ENCODE measurements at places on chromosomes 6 and 20. TPM values are rescaled to one million over a fixed set of nuclear protein-coding genes. Genes with fewer than 3 reads are reported as not detected.

DNA sequence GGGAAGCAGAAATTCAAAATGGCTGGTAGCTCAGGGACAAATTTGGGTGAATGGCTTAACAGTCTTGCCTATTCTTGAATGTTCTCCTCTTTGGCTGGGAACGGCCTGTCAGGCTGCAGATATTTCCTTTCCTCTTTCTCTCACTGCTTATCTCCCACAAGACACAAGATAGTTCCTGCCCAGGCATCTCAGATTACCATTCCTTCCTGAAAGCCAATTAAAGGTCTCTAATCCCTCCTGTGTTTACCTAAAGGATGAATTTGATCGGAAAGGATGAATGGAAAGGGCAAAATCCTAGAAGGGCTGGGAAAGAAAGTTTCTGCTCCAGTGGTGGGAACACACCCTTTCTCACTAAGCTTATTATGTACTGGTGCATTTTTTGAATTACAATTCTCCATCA, 95.9 kb upstream of the JAG1 start:
- DNase-seq, result no peak
- no peaks in the 10 kb centered on the region for H3K4me1 ChIP-seq
- no peak overlapping the region for H3K27ac ChIP-seq
- H3K27me3 ChIP-seq, result no peaks in the 10 kb centered on the region
- no peak overlapping the region for H3K4me3 ChIP-seq
- no peaks in the 10 kb centered on the region for H3K36me3 ChIP-seq

- no peaks in the 10 kb centered on the region for H3K36me3 ChIP-seq
- no peak overlapping the region for H3K27ac ChIP-seq
- no peak overlapping the region for H3K4me3 ChIP-seq
- DNase-seq, result no peak
These were observed 140.4 kb downstream of the HDGFL1 start for GRCh38 chr6:22709803-22710202.

- no peak for DNase-seq
- no peaks in the 10 kb centered on the region for H3K27me3 ChIP-seq
- no peak overlapping the region for H3K4me3 ChIP-seq
- no peaks in the 10 kb centered on the region for H3K36me3 ChIP-seq
- no peaks in the 10 kb centered on the region for H3K4me1 ChIP-seq
These were observed 77.5 kb downstream of the C6orf118 start for GRCh38 chr6:165231581-165232561.

- no peak for DNase-seq
- no peak overlapping the region for H3K27ac ChIP-seq
- H3K4me1 ChIP-seq, result peaks cover 12% of the 10 kb centered on the region
- H3K4me3 ChIP-seq, result no peak overlapping the region
These were observed 25.6 kb downstream of the POFUT1 start for GRCh38 chr20:32233286-32233685.

DNA sequence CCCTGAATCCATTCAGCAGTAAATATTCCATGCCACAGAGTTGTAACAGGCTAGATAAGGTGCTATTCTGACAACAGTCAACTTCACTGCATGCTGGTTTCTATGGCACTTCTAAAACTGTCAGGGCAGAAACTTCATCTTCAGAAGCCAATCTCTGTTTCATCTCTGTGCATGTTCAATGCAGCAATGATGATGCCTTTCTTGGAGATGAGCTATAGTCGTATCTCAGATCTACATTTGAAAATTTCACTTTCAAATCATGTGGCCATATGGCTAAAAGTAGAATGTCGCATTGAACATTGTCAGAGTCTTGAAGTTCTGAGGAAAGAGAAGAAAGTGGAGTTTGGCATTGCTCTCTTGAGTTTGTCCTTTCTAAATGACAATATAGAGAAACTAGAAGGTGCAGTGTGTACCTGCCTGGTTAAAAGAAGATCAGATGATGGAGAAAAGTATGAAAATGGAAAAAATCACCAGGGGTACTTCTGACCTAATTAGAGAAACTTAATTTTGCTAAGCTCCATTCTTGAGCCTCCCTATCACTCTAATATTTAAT, 49.0 kb upstream of the VSTM2L start:
- H3K4me3 ChIP-seq, result no peak overlapping the region
- H3K4me1 ChIP-seq, result no peaks in the 10 kb centered on the region
- no peaks in the 10 kb centered on the region for H3K27me3 ChIP-seq
- DNase-seq, result no peak

- H3K27me3 ChIP-seq, result peaks cover 5% of the 10 kb centered on the region
- H3K4me3 ChIP-seq, result no peak overlapping the region
- H3K4me1 ChIP-seq, result no peaks in the 10 kb centered on the region
- no peak overlapping the region for H3K27ac ChIP-seq
- H3K36me3 ChIP-seq, result no peaks in the 10 kb centered on the region
These were observed 13.1 kb downstream of the TNXB start for GRCh38 chr6:32096087-32096393.

GRCh38 chr6:73691512-73691911, 4.5 kb upstream of the CD109 start:
- DNase-seq, result no peak
- H3K4me1 ChIP-seq, result no peaks in the 10 kb centered on the region
- H3K27me3 ChIP-seq, result no peaks in the 10 kb centered on the region
- H3K4me3 ChIP-seq, result no peak overlapping the region
- H3K36me3 ChIP-seq, result no peaks in the 10 kb centered on the region

DNA sequence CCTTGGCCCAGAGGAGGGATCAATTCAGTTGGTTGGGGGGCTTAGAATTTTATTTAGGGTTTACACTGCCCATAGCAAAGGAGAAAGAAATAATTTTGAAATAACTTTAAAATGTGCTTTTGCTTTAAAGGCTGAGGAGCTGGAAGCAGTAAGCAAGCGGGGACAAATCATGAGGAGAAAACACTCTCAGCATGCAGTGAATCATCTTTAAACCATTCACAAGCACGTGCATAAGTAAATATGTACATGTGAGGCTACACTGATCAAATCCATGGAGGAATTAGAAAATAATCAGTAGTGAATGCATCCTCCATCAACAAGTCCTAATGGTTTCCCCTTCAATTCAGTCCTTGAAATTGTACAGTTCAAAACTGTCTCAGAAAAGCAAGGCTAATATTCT, 181.0 kb downstream of the MTFR2 start:
- H3K4me1 ChIP-seq, result no peaks in the 10 kb centered on the region
- H3K36me3 ChIP-seq, result no peaks in the 10 kb centered on the region
- DNase-seq, result no peak
- H3K27ac ChIP-seq, result no peak overlapping the region
- H3K27me3 ChIP-seq, result no peaks in the 10 kb centered on the region

- DNase-seq, result no peak
- peak overlapping the region; percentile 70 for H3K27ac ChIP-seq
- H3K27me3 ChIP-seq, result no peaks in the 10 kb centered on the region
- no peaks in the 10 kb centered on the region for H3K36me3 ChIP-seq
- H3K4me3 ChIP-seq, result peak overlapping the region; percentile 76
- H3K4me1 ChIP-seq, result peaks cover 6% of the 10 kb centered on the region
These were observed 57.8 kb upstream of the ARID1B start for GRCh38 chr6:156719395-156719719.

- H3K36me3 ChIP-seq, result no peaks in the 10 kb centered on the region
- H3K27ac ChIP-seq, result no peak overlapping the region
- H3K4me3 ChIP-seq, result no peak overlapping the region
- no peaks in the 10 kb centered on the region for H3K4me1 ChIP-seq
- H3K27me3 ChIP-seq, result no peaks in the 10 kb centered on the region
These were observed 522.9 kb downstream of the CDH26 start for GRCh38 chr20:60480950-60481742.

- no peak overlapping the region for H3K4me3 ChIP-seq
- no peak for DNase-seq
- no peaks in the 10 kb centered on the region for H3K27me3 ChIP-seq
- no peaks in the 10 kb centered on the region for H3K4me1 ChIP-seq
These were observed 48.6 kb downstream of the ABHD12 start for GRCh38 chr20:25341716-25342680.

GRCh38 chr20:41175201-41175651, 37.9 kb downstream of the PLCG1 start:
- peaks cover 27% of the 10 kb centered on the region for H3K36me3 ChIP-seq
- no peak for DNase-seq
- peak overlapping the region; percentile 37 for H3K27ac ChIP-seq
- H3K27me3 ChIP-seq, result no peaks in the 10 kb centered on the region
- no peaks in the 10 kb centered on the region for H3K4me1 ChIP-seq
- no peak overlapping the region for H3K4me3 ChIP-seq

DNA sequence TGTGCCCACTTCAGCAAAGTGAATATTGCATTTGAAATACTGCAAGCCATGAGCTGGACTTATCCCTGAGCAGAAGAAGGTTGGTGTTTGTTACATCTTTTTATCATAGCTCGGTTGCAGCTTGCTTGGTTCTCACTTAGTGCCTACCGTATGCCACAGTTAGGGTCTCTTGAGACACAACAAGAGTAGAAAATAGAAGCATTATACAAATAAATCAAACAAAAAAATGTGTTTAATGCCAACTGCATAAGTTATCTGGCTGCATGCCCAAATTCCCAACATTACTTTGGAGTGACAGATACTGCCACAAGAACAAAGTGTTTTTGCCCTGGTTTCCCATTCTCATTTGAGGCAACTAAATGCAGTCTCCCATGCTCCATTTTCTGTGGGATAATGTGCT, 53.9 kb upstream of the LAMP5 start:
- no peak overlapping the region for H3K4me3 ChIP-seq
- H3K4me1 ChIP-seq, result no peaks in the 10 kb centered on the region
- no peaks in the 10 kb centered on the region for H3K36me3 ChIP-seq
- no peak for DNase-seq

DNA sequence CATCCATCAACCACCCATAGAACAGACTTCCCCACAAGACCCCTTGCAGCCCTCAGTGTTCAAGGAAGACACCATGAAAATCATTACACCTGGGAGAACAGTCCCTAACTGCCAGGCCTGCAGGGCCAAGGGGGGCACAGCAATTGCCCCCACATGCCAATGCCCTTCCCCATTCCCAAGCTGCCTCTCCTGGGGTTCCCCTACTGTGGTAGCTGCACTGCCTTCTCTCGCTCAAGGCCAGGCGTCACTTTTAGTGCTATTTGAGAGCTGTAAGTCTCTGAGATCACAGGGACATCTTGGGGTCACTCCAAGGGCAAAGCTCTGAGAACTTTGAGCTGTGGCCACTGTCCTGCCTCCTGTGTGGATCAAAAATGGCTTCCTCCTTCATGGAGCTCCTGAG, 6.0 kb upstream of the ACSS1 start:
- no peaks in the 10 kb centered on the region for H3K36me3 ChIP-seq
- no peak overlapping the region for H3K27ac ChIP-seq
- H3K27me3 ChIP-seq, result no peaks in the 10 kb centered on the region

- no peak overlapping the region for H3K27ac ChIP-seq
- H3K4me3 ChIP-seq, result no peak overlapping the region
- H3K27me3 ChIP-seq, result no peaks in the 10 kb centered on the region
- no peak for DNase-seq
- no peaks in the 10 kb centered on the region for H3K4me1 ChIP-seq
These were observed 67.4 kb upstream of the SNRPB2 start for GRCh38 chr20:16662467-16662866.

DNA sequence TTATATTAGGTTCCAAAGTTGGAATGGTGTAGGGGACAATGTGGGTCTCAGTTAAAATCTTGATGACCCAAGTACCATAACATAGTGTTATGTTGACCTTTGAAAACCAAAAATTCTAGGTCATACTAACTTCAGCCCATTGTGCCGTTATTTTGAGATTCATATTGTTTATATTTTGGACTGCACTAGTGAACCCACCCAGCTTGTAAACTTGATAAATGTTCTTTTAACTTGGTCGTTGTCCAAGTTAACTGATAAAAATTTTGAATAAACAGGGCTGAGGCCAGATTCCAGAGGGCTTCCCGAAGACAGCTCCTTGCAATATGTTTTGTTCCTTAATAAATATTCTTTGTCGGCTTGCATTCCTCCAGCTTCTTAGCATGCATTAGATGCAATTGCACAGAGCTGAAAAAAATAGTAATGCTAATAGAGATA, 90.3 kb downstream of the BCAS1 start:
- no peaks in the 10 kb centered on the region for H3K4me1 ChIP-seq
- no peak for DNase-seq
- no peak overlapping the region for H3K27ac ChIP-seq

DNA sequence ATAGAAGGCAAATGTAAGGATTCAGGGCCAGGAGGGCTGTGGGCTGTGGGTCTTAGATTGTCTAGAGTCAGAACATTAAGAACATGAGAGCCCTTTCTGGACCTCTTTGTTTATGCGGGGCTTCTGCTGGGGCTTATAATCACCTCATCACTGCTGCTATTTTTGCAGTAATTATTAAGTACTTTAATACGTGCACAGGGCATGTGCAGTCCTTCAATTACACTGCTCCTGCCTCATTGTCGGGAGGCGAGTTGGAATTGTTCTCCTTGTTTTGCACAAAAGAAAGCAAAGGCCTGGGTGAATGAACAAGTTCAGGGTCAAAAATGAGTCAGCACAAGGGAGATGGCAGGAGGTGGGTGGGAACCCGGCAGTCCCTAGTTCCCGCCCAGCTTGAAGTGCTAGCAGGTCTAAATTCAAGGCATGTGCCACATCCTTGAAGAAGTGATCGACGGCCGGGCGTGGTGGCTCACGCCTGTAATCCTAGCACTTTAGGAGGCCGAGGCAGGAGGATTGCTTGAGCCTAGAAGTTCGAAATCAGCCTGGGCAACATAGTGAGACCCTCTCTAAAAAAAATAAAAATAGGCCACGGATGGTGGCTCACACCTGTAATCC, 34.4 kb upstream of the PTPN1 start:
- H3K4me1 ChIP-seq, result peaks cover 8% of the 10 kb centered on the region
- H3K4me3 ChIP-seq, result no peak overlapping the region
- H3K36me3 ChIP-seq, result no peaks in the 10 kb centered on the region
- no peak for DNase-seq
- no peaks in the 10 kb centered on the region for H3K27me3 ChIP-seq
- no peak overlapping the region for H3K27ac ChIP-seq

GRCh38 chr6:150228072-150228733, 85.4 kb downstream of the PPP1R14C start:
- no peaks in the 10 kb centered on the region for H3K36me3 ChIP-seq
- no peak for DNase-seq
- H3K4me1 ChIP-seq, result no peaks in the 10 kb centered on the region
- no peak overlapping the region for H3K27ac ChIP-seq
- H3K27me3 ChIP-seq, result no peaks in the 10 kb centered on the region

GRCh38 chr6:136503303-136504029, 46.8 kb downstream of the MAP7 start:
- H3K4me3 ChIP-seq, result no peak overlapping the region
- H3K27me3 ChIP-seq, result no peaks in the 10 kb centered on the region
- no peak overlapping the region for H3K27ac ChIP-seq
- no peaks in the 10 kb centered on the region for H3K36me3 ChIP-seq

- H3K27ac ChIP-seq, result peak overlapping the region; percentile 30
- DNase-seq, result no peak
- H3K36me3 ChIP-seq, result peaks cover 6% of the 10 kb centered on the region
- H3K27me3 ChIP-seq, result no peaks in the 10 kb centered on the region
These were observed 76.8 kb downstream of the FYN start for GRCh38 chr6:111796310-111796918.

The CDC25B gene
- 166 TPM for total RNA-seq

The TFAP2A gene
- not detected for total RNA-seq

The PAK5 gene
- total RNA-seq, result not detected

The ATP6V1G2 gene
- 4.8 TPM for total RNA-seq

The GJA10 gene
- total RNA-seq, result not detected

The PXMP4 gene
- total RNA-seq, result 5.6 TPM

The TNF gene
- total RNA-seq, result 5.4 TPM

The RPS6KA2 gene
- 6.6 TPM for total RNA-seq

The TP53INP2 gene
- total RNA-seq, result 41.4 TPM

The SRXN1 gene
- total RNA-seq, result 1.0 TPM

The ENPP5 gene
- 0.92 TPM for total RNA-seq

The CALHM4 gene
- total RNA-seq, result not detected

Data from naive thymus-derived CD4-positive, alpha-beta T cell (primary cell).